HCT116 (cell line): ENCODE measurements at places on chromosomes 5 and 9. TPM values are rescaled to one million over a fixed set of nuclear protein-coding genes. Genes with fewer than 3 reads are reported as not detected.

DNA sequence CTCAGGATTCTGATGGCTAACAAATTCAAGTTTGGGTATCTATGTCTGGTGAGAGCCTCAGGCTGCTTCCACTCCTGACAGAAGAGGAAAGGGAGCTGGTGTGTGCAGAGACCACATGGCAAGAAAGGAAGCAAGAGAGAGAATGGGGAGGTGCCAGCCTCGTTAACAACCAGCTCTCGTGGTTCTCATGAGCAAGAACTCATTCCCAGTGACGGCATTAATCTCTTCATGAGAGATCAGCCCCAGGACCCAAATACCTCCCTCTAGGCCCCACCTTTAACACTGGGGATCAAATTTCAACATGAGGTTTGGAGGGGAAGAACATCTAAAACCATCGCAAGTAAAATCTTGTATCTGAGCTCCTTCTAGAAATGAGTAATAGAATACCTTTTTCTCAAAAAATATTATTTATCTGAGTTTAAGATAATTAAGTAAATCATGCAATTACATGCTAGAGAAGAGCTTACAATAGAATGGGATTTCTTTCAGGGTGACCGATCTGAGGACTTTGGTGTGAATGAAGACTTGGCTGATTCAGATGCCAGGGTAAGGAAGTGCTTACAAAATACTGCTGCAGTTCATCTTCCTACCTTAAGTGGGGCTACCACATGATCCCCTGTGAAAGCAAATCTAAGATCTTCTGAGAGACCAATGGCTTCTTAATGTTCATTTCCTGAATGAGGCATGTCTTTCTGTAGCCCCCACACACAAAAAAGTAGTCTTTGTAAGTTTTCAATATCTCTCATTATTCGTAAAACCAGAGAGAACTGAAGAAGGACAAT lies 11.5 kb downstream of the ANXA1 start:
- DNase-seq = no peak

GRCh38 chr5:109486200-109486804 lies 76.5 kb upstream of the PJA2 start:
- DNase-seq = no peak

- no peak for DNase-seq
Measured at GRCh38 chr9:106862821-106863720, at the start of gene ZNF462. Gene ZNF462 (plus strand): TSS chr9:106863166. CDS start chr9:106923384, 60,218 bp downstream.

GRCh38 chr5:93034621-93035590 lies 546.1 kb downstream of the NR2F1-AS1 start:
- no peak for DNase-seq

GRCh38 chr5:141681695-141682641 lies at the start of gene ARAP3:
Gene ARAP3 (minus strand): TSS chr5:141682230. CDS start chr5:141680486, 1,744 bp downstream.
- DNase-seq = peak; percentile 40

- no peak for DNase-seq
Measured at GRCh38 chr9:113648048-113648447, 184.5 kb downstream of the RGS3 start.

DNA sequence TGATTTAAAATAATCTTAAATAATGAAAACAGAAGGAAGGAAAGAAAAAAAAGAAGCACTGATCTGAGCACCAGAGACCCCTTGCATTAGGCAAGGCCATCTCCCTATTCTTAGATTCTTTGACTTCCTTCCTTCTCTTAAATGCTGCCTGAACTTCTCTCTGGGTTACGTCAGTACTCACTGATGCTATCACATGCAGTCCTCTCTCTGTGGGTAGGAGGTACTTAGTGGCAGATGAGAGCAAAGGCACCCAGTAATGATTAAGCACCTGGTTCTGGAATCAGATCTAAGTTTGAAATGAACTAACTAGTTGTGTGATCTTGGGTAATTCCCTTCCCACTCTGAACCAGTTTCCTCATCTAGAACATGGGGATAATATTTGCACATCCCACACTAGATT lies 110.3 kb upstream of the TBC1D2 start:
- DNase-seq = no peak

DNA sequence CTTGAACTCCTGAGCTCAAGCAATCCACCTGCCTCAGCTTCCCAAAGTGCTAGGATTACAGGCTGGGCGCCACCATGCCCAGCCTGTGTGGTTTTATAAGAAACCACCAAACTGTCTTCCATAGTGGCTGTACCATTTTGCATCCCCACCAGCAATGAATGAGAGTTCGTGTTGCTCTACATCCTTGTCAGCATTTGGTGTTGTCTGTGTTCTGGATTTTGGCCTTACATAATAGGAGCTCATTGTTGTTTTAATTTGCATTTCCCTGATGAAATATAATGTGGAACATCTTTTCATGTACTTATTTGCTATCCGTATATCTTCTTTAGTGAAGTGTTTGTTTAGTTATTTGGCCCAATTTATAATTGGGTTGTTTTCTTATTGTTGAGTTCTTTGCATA lies 29.8 kb downstream of the PHF2 start:
- DNase-seq = no peak

- no peak for DNase-seq
Measured at GRCh38 chr5:61534481-61535267, 202.6 kb downstream of the ZSWIM6 start.

DNA sequence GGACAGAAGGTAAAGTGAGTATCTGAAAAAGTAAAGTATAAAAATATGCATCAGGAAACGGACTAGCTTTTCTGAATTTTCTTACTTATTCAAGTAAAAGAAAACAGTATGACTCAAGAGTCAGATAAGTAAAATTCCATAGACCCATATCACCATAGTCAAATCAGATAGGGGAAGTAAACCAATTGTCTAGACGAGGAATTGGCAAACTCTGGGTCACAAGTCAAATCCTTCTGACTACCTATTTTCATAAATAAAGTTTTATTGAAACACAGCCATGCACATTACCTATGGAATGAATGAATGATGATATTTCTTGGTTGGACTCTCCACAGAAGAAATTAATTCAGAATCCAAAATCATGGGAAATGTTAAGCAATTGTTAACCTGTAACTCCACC lies 59.1 kb upstream of the TMC1 start:
- DNase-seq = no peak

DNA sequence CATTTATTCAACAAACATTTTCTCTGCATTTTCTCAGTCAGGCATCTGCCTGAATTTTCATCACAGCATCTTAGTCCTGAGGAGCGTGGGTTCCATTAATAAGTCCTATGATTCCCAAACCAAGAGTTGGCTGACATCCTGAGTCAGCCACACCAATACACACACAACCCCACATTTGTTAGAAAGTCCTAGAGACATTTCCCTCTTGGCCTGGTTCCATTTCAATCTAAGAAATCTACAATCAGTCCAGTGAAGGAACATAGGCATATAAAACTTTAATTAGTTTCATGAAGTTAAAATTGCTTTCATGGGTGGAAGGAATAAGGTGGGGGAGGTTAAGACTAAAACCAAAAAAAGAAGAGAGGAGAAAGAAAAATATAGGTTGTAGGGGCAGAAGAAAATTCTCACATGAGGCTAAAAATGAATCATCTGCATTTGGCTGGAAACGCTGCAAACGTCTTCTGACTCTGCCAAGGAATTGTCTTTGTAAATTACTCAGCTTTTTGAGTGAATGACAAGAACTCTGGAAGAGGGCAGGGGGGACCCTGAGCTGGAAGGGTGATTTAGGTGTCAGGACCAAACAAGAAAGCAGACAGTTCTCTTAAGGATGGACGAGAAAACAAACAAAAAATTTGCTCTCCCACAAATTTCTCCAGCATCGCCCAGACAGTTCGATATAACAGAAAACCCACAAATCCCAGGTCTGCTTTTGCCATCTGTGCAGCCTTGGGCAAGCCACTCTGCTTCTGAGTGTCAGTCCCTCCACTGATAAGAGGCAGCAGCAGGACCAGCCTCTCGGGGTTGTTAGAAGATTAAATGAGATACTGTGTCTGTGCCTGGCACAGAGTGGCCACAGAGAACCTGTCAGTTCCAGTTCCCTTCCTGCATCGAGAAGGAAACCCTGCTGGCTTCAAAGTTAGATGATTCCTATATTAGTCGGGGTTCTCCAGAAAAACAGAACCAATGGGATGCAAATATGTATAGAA lies 289.7 kb downstream of the CDK5RAP2 start:
- no peak for DNase-seq

GRCh38 chr5:96316487-96316886 lies 116.6 kb downstream of the PCSK1 start:
- no peak for DNase-seq

DNA sequence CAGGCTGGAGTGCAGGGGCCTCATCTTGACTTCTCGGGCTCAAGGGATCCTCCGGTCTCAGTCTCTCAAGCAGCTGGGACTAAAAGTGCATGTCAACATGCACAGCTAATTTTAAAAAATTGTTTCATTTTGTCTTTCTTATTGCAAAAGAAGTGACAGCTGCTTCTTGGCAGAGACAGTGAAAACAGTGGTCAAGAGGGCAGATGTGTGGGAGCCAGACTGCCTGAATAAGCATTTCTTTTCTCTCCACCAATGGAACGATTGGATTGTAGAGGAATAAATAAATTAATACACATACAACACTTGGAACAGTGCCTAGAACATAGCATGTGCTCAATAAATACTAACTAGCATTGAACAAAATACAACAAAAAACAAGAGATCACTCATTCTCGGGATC lies 27.4 kb upstream of the KIF4B start:
- no peak for DNase-seq

DNA sequence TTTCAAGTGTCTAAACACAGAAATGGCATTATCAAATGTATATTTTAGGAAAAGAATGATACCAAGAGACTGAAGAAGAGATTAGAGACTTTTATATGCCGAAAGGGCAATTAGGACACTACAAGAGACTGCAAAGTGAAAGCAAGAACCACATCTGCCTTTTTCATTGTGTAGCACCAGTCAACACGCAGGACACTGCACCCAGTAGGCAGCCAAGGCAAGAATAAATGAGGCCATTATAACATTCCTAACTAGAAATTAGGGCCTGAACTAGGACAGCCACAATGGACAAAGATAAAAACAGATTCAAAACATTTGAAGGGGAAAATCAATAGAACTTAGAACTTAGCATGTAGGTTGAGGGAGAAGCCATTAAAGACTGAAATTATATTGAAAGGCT lies 10.8 kb downstream of the CETN3 start:
- DNase-seq = no peak

DNA sequence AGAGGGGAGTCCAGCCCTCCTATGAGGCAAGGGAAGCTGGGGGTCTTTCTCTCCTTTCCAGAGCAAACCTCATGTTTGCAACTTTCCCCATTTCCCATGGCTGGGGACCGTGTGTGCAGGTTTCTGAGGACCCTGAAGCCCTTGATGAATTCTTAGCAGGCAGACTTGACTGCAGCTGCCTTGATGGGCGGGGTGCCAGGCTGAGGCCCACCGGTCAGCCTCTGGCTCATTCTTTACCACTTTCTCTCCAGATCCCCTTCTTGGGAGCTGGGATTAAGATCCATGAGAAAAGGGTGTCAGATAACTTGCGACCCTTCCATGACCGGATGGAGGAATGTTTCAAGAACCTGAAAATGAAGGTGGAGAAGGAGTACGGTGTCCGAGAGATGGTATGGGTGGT lies 30.0 kb upstream of the FOXI1 start:
- no peak for DNase-seq

DNA sequence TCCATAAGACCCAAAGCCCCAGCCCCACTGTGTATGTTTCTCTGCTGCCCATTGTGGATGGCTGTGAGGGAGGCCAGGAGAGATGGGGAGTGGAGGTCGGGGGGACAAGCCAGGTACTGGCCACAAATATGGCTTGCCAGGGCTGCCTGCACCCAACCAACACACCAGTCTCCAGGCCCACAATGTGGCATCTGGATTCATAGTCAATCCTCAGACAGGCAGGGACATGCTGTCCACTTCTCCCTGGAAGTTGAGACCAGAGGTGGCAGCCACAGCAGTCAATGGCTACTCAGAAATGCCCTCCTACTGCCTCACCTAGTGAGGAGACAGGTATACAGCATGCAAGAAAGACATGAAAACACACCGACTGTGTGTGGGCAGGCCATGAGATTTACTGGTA lies 61.2 kb upstream of the SLC25A51 start:
- DNase-seq = no peak

DNA sequence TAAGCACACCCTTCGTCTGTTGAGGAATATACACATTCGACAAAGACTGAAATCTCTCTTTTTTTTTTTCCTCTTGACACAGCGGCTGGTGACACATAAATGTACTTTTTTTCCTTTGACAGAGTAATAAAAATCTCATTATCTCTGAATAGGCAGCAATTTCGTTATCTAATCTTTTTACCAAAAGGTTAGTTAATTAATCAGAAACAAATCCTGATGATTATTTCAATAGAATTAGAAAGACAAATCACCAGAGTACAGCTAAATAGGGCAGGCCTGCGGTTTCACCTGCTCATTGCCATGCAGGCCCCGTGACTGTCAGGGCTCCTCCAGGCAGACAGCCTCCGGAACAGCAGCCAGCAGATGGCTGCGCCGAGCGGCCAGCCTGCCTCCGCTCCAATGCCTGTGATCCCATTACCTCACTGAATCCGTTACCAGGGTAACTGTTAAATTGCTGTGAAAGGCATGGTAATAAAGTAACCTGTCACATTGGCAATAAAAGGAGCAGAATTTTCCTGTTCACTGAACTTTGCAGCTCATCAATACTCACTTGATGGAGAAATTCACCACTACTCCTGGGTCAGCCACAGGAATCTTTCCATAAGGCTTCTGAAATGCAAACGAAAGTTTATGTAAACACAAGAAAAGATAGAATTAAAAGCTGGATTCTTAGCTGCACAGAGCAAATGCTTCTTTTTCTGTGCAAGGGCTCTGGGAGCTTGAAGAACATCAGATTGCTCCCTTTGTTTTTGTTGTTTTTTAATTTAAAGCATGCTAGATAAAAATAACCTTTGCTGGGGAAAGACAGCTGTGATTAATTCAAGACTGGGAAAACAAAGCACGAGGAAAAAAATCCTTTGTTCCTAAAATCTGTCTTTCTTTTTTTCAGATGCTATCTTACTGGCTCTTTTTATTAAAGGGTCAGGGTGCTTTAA lies 666.4 kb upstream of the ZNF608 start:
- no peak for DNase-seq

The PCDHA1 gene
- total RNA-seq = not detected

The PLCXD3 gene
- total RNA-seq = not detected

The TMEM174 gene
- total RNA-seq = not detected

The ARID3C gene
- 0.42 TPM for total RNA-seq

The GARIN3 gene
- total RNA-seq = not detected

The BARX1 gene
- total RNA-seq = not detected

The KIAA0825 gene
- total RNA-seq = 1.4 TPM

The C9 gene
- total RNA-seq = 0.34 TPM

The FGF10 gene
- not detected for total RNA-seq
